ENCODE measurements at places on chromosomes 1 and 21.

- DNase-seq = no peak
Observed at GRCh38 chr21:27719226-27719625, 752.3 kb upstream of the ADAMTS5 start.

GRCh38 chr1:219374046-219374566 lies 200.4 kb downstream of the LYPLAL1 start:
- no peak for DNase-seq

GRCh38 chr1:154170547-154171222 lies 15.8 kb upstream of the NUP210L start:
- peak; percentile 31 for DNase-seq

- DNase-seq = no peak
Observed at GRCh38 chr21:33817138-33817537, 98.5 kb downstream of the ATP5PO start.

GRCh38 chr1:117674521-117675400 lies 68.9 kb downstream of the TENT5C start:
- DNase-seq = no peak

DNA sequence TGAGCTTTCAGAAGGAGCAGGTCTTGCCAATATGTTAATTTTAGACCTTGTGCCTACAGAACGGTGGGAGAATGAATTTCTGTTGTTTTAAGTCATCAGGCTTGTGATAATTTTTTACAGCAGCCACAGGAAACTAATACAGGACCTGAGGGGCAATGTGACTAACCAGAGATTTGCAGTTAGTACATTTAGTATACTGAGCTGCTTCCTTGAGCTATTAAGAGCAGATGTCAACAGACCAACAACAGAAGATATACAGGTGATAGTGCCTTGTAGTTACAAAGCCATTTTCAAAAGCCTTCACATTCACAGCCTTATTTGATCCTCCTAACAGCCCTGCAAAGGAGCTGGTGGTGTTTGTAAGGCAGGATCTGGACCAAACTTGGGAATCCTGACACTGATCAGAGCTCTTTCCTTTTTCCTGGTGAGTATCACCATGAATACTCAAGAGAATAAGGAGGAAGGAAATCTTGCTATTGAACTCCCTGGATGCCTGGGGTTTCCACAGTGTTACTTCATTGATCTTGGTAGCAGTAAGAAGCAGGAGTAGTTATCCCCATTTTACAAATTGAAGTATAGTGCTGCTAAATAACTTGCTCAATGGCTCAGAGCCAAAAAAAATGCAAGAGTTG lies 4.7 kb upstream of the SLAMF1 start:
- no peak for DNase-seq

- DNase-seq = no peak
Observed at GRCh38 chr1:166470014-166470413, 303.2 kb upstream of the FAM78B start.

- no peak for DNase-seq
Observed at GRCh38 chr1:34770891-34771504, 10.0 kb upstream of the GJB3 start.

GRCh38 chr1:119594376-119594775 lies 53.7 kb downstream of the ZNF697 start:
- no peak for DNase-seq

DNA sequence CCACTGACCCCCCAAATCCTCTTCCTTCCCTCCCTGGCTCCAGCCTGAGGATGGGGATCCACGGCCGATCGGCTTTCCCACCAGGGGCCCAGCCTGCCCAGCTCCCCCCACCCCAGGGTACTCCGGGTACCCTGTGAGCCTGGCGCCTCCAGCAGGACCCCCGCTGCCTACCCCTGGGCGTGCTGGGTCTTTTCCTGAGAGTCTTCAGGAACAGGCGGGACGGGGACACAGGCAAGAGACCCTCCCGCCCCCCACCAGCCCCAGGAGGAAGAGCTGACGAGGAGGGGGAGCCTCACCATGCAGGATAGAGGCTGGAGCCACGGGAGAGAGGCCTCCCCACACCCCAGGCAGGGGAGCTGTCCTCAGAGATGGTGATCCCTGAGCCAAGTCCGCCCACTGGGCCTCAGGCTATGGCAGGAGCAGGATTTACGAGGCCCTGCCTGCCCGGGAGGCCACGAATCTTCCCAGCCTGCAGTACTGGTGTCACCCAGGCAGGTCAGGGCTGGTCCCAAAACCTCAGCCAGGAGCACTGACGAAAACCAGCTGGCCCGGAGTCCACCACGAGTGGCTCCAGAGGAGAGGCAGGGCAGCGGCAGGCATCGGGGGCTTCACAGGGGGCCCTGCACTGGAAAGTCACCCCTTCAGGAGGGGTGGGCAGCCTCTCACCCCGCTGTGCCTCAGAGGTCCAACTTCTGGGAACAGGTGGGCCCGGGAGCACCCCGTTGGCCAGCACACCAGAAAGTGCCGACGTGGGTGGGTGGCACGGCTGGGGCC lies 58.0 kb downstream of the MEGF6 start:
- DNase-seq = no peak

GRCh38 chr21:46099476-46099875 lies 1.6 kb downstream of the COL6A2 start:
- no peak for DNase-seq

- no peak for DNase-seq
Observed at GRCh38 chr21:32499249-32500055, 85.9 kb downstream of the TCP10L start.

GRCh38 chr1:204431310-204432184 lies 19.9 kb upstream of the PPP1R15B start:
- DNase-seq = peak; percentile 81

DNA sequence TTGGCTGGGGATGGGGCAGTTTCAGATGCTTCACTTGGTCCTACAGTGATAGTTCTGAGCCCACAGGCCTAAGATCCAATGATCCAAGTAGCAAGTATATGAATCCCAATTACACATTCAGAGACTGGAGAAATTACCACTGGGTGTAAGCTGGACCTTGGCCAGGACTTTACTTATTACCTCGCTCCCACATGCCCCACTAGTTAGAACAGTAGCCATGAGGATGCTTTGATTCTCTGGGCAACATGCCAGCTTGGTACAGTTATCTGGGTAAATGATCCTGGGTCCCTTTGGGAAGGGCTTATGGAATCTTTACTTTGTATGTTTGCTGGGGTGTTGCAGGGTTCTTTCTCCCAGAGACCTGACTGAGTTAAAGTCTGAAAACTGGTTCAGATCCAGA lies 5.0 kb upstream of the FCAMR start:
- no peak for DNase-seq

DNA sequence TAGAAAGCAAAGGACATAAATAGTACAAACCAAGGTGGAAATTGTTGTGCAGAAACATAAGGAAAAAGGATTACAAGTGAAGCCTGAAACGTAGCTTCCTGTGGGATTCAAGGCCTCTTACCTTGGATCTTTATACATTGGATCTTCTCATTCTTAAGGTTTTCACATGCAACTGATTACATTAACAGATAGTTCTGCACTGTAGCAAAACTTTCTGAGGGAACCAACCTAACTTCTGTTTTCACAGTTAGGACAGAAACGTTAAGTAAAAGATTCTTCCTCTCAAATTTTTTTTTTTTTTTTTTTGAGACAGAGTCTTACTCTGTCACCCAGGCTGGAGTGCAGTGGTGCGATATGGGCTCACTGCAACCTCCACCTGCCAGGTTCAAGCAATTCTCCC lies 7.8 kb upstream of the TM2D1 start:
- DNase-seq = no peak

- DNase-seq = no peak
Observed at GRCh38 chr1:244965185-244966030, 101.1 kb upstream of the HNRNPU start.

- DNase-seq = no peak
Observed at GRCh38 chr1:211148366-211148765, 14.4 kb upstream of the KCNH1 start.

- no peak for DNase-seq
Observed at GRCh38 chr21:27812279-27812678, 845.4 kb upstream of the ADAMTS5 start.

GRCh38 chr1:229153955-229154548 lies 116.9 kb upstream of the RAB4A start:
- no peak for DNase-seq

DNA sequence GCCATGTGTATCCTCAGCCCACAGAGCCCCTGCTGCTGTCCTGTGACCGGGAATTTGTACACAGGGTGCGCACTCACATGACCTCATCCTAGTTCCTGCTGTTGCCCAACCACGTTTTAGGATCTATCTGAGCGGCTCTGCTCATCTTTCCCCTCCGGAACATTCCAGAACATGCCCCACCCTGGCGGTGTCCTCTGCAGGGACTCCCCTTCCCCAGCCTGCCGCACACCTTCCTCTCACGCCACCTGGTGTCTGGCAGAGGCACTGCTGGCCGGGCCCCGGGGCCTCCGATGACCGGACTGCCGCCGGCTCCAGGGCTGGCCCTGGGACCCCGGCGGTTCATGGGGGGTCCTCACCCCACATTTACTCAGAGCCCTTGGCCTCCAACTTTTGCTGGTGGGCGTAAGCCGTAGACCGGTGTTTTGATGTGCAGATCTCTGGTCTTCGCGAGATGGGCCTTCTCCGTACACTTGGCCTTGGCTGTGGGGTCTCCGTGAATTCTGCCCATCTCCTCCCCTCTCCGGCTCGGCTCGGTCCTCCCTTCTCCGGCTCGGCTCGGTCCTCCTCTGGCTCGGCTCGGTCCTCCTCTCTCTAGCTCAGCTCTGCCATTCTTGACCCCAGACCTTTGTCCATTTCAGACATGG lies 29.5 kb downstream of the ARHGEF16 start:
- peak; percentile 54 for DNase-seq

DNA sequence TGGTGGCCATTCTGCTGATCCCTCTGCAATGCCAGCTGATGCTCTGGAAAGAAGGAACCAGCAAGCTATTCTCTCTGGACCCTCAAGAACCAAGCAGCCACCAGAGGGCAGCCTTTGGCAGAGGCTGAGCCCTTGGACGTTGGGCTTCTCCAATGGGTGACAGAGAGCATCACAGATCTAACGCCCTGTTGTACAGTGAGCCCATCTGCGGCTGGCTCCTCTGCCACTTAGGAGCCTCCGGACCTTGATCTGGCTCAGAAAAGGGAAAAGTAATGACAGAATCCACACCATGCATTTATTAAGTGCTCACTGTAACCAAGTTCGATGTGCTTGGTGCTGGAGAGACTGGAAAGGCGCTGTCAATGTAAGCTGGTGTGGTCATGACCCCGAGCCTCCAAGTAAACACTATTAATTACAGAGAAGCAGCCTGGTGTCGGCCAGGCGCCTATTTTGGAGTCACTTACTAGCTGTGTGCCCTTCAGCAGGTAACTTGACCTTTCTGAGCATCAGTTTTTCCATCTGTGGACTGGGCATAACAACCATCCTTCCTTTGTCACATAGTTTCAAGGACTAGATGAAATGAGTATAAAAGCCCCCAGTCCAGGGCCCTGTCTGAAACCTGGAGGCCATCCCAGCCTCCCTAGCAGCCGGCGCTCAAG lies 34.9 kb downstream of the ECE1 start:
- peak; percentile 83 for DNase-seq

DNA sequence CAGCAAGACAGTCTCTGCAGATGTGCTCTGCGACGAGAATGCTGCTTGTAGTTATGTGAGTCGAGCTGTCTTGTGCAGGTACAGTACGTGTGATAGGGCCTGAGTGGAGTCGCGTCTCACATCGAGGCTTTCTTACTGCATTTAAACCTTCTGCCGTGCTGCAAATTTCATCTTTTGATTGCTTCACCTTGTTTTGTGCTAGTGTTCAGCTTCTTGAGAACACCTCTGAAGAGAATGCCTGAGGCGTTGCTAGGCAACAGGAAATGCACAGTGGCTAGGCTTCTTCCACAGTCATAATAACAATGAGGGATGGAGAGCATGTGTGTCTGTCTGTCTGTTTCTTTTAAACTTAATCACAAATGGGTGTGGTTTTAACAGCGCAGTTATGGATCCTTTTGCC lies 52.9 kb downstream of the MRPS6 start:
- DNase-seq = no peak

DNA sequence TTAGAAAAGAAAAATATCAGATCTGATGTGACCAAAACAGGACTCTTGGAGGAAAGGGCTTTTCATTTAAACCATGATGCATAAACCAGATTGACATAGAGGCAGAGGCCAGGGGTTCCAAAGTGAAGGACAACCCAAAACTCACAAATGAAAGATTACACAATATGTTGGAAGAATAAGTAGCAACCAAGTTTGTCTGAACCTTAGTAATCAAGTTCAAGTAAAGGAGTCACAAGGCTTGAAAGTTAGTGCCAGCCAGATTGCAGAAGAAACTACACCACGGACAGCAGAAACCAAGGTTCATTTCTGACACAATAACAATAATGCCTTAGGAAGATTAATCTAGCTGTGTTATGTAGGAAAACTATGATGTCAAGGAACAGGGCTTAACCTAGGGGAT lies 124.6 kb downstream of the ZC3H11B start:
- no peak for DNase-seq

- no peak for DNase-seq
Observed at GRCh38 chr1:162357681-162358266, 18.9 kb downstream of the SPATA46 start.

DNA sequence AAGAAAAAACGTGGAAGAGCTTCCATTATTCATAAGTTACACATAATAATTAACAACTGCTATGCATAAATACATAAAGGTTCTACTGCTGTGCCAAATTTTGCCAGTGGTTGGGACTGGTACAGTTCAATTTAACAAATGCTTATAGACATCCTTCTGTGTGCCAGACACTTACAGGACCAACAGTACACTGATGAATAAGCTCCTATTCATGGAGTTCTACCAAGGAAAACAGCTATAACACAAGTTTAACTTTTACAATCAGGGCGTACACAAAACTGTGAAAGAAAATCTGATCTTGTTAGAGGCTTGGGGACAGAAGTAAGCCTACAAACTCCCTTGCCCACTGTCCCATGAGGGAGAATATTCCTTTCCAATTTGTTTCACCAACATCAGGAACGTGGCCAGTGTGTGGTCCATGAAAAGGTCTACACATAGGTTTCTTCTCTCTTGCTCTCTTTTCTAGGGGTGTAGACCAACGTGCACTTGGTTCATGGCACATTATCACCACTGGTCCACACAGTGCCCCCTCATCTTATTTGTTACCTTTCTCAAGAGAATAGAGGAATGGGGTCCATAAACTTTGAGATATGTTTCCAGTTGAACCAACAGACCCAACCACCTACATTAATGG lies 10.1 kb downstream of the NRIP1 start:
- DNase-seq = no peak

DNA sequence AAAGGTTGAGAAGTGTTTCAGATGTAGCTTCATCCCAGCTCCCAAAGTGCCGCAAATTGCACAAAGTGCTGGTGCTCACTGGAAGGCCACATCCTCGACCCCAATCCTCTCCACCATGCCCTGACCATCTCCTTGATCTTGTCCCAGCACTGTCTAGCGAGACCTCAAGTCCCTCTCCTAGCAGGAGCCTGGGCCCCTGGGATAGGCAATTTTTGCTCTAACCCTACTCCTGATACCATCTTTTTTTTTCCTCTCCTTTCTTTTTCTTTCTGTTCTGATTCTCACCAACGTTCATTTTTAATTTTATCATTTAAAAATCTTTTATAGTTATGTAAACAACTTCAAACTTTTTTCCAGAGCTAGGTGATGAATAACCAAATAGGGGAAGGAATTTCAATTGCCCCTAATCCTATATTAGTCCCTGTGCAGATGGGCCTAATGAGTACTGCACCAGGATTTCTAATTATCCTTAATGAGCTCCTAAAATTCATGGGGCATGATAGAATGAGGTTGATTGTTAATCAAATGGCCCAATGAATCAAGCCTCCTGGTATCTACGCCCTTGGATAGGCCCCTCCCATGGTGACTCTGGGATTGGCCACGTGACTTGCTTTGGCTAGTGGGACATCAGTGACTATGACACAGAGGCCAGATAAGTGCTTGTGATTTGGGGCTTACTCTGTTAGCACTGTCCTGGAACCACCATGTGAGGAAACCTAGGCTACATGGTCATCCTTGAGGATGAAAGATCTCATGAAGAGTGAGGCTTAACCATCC lies 41.5 kb upstream of the TENT5B start:
- DNase-seq = no peak

- no peak for DNase-seq
Observed at GRCh38 chr1:179226738-179227137, 2.7 kb downstream of the ABL2 start.

All from stimulated activated CD4-positive, alpha-beta T cell treated with anti-CD3 and anti-CD28 coated beads, Interleukin-2, amount 100 ng/mL, for 48 hours (primary cell).